D721Med (cell line): ENCODE measurements at places on chromosomes 11 and 22.

DNA sequence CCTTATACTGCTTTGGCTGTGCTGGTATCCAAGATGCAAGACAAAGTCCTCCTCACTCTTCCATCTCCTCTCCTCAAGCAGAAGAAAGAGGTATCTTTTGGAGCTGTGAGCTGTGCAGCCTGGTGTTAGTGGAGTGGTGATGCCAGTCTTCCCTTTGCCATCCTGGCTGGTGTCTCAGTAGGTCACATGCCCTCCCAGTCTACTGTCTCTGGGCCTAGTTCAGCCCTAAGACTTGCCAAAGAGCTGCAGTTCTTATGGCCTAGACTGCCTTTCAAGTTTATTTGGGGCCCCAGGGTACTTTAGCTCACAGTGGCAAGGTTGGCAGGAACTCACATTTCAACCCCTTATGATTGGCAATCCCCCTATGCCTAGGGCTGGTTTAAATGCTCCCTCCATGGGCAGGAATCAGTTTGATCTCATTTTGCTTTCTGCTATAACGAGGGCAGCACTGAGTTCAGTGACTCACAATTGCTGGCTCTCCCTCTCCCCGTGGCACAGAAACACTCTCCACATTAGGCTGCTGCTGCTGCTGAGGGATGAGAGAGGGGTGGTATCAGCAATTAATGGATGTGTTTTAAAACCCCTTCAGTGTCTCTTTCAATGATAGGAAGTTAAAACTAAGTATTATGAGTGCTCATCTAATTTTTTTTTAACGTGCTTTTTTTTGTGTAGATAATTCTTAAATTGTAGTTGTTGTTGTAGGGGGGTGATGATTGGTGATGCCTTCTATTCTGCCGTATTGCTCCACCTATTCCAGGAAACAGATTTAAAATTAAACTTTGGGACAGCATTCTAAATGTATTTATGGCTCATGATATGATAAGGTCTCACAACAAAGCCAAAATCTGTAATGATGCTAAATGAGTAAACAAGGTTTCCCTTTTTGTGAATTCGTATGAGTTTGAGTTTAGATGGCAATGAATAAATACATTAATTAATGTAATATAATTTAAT lies 1295.0 kb downstream of the JRKL start:
- no peak for DNase-seq

GRCh38 chr11:35914816-35915215 lies 29.0 kb upstream of the LDLRAD3 start:
- no peak for DNase-seq

GRCh38 chr22:48340727-48341709 lies 1486.7 kb downstream of the BRD1 start:
- DNase-seq = no peak

GRCh38 chr11:63462137-63462536 lies 28.8 kb downstream of the PLAAT5 start:
- no peak for DNase-seq

DNA sequence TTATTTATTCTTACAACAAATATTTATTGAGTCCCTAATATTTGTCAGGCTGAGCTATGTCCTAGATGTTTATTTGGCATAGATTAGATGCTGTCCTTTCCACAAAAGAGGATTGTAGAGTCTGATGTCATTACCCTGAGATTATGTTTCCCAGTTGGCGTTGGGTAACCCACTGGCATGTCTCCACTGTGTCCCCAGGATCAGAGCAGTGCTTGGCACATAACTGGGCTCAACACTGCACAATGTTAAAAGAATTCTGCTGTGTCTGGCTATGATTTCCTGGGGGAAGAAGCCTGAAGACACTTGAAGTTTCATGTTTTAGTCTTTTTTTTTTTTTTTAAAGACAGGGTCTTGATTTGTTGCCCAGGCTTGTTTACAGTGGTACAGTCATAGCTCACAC lies 4.0 kb downstream of the RCN1 start:
- DNase-seq = no peak

- no peak for DNase-seq
Measured at GRCh38 chr11:65130631-65131416, 3.5 kb downstream of the SYVN1 start.

DNA sequence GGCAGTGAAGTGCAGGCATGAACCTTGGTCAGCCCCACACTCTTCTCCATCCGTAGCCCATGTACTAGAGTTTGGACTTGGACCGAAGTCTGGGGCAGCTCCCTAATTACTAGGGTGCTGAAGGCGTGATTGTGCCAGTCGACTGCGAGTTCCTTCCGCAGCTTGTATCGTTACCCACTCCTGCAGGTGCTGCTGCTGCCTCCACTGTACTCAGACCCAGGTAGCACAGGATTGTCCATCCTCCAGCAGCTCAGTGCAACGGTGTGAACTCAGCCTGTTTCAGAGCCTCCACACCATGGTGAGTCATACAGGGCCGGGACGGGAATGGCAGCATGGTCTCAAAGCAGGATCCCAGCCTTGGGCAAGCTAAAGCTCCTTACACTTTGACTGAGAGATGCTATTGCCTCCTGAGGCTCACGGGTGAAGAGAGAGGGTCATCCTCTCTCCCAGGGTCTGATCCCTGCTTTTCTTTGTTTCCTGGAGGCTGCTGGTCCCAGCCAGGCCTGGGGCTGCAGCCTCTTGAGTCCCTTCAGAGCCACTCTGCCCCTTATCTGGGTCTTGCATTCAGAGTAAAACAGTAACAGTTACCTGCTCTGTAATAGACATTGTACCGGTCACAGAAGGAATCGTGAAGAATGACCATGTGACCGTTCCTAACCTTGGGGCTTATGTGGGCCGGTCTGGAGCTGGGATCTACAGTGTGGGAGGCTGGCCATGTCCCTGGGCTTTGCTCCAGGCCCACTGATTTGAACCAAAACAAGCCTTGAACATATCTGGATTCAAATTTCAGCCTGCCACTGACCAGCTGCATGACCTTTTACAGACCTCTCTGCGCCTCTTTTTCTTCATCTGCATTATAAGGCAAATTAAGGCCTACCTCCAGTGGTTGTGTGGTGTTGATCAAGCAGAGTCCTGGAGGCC lies 1.7 kb downstream of the TKFC start:
- no peak for DNase-seq

- DNase-seq = no peak
Measured at GRCh38 chr22:25407226-25407858, 157.1 kb upstream of the GRK3 start.

- DNase-seq = no peak
Measured at GRCh38 chr11:34208266-34209135, 103.1 kb downstream of the NAT10 start.

- no peak for DNase-seq
Measured at GRCh38 chr22:19765477-19766239, 5.1 kb downstream of the TBX1 start.

DNA sequence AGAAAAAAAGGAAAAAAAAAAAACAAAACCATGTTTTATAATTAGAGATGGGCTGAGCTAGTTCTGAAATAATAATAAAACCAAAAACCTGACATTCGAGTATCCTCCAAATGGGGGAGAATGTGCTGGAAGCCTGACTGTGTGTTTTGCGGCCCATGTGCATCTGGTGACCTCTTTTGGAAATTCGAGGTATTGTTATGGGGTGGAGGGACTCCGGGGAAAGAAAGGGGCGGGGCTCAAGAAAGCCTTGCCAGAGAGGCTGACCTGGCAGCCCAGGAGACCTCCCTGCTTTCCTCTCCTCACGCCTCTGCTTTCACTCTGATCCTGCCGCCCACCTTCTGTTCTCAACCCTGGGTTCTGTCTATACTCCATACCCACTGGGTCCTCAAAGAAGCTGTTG lies 72.9 kb downstream of the CTTN start:
- no peak for DNase-seq

DNA sequence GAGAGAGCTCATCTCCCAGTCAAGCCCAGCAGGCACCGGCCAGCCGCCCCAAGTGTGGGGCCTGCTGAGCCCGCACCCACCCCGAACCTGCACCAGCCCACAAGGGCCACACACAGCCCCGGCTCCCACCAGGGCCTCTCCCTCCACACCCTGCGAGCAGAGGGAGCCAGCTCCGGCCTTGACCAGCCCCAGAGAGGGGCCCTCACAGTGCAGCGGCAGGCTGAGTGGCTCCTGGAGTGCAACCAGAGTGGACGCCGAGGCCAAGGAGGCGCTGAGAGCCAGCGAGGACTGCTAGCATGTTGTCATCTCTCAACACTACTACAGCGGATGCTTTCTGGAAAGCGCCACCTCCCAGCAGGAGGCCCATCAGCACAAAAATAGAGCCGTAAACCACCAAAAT lies 10.9 kb downstream of the DEFB108B start:
- no peak for DNase-seq

DNA sequence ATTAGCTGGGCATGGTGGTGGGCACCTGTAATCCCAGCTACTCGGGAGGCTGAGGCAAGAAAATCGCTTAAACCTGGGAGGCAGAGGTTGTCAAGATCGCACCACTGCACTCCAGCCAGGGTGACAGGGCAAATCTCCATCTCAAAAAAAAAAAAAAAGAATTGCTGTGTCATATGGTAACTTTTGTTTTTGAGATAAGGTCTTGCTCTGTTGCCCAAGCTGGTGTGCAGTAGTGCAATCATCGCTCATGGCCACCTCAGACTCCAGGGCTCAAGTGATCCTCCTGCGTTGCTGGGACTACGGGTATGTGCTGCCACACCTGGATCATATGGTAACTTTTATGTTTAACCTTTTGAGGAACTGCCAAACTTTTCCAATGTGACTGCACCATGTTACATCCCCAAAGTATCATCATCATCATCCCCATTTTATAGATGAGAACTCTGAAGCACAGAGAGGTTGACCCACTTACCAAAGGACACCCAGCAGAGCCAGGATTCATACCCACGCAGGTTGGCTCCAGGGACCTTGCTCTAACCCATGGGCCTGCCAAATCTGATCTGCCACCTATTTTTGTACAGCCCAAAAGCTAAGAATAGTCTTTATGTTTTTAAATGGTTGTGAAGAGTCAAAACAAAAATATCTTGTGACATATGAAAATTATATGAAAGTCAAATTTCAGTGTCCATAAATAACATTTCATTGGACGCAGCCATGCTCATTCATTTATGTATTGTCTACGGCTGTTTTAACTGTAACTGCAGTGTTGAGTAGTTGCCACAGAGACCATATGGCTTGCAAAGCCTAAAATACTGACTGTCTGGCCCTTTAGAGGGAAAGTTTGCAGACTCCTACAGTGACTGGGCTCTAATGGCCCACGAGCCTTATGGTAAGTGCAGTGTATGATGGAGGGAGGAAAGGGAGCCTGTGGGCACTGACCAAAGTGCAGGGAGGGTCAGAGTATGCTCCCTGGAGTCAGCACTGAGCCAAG lies 45.3 kb downstream of the GDPD5 start:
- DNase-seq = no peak

GRCh38 chr22:17491090-17491640 lies 72.1 kb upstream of the SLC25A18 start:
- no peak for DNase-seq

DNA sequence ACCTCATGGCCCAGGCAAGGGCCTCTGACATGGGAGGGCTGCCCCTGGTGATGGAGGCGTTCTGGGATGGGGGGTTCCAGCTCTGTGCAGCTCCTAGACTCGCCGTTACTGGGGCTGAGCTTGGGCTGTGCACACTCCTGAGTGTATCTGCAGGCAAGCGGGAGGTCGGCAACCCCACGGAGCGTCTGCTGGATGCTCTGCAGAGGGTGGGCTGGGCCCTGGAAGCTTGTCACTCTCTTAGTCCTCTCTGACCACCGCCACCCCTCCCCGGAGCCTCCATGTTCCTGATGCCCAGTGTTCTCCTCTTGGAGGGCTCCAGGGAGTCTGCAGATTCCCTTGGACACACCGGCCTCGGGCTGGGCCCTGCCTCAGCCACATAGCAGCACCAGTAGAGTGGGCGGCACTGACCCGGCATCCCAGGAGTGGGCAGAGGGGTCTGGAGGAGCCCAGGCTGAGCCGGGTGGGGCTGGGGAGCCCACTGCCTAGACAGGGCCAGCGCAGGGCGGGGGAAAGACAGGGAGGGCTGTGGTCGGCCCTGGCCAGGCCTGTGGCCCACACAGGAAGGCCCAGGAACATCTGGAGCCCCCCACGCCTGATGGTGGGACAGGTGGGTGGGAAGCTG lies 20.6 kb upstream of the MUC5B start:
- no peak for DNase-seq
